Activated gamma-delta T cell (primary cell): ENCODE measurements at places on chromosomes 5 and 9.

DNA sequence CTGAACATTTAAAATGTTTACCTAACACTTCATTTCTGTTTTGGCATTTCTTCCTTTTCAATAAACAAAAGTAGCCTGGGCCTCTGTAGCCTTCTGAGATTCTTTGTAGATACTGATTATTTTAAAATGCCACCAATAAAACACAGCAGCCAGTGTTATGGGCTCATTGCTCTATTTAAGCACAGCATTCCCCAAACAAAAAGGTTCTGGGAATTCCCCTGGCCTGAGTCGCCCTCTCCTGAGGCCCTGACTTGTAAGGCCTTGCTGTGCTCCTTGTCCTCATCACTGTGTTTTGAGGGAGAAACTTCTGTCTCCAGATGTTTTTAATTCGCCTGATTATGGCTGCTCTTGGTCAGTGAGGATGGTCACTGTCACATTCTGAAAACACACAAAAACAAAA, 33.0 kb upstream of the CTXN3 start:
- DNase-seq, result no peak

DNA sequence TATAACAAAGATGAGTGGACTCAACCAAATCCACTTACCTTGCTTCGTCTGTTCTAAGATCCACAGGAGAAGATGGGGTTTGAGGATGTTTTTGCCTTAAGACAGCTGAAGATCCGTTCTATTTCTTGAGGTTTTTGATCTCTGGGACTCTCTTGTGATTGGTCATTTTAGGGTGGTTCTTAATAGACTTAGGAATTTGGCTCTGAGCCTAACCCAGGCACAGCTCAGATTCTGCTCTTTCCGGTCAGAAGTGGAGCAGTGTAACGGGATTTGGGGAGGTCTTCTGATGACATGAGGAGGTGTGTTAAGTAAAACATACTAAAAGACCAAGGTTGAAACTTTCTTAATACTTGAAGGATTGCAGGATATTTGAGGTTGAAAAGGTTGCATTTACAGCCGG, 166.9 kb downstream of the DMRT2 start:
- no peak for DNase-seq

- DNase-seq, result no peak
Observed at GRCh38 chr9:36424289-36425055, 24.4 kb upstream of the RNF38 start.

DNA sequence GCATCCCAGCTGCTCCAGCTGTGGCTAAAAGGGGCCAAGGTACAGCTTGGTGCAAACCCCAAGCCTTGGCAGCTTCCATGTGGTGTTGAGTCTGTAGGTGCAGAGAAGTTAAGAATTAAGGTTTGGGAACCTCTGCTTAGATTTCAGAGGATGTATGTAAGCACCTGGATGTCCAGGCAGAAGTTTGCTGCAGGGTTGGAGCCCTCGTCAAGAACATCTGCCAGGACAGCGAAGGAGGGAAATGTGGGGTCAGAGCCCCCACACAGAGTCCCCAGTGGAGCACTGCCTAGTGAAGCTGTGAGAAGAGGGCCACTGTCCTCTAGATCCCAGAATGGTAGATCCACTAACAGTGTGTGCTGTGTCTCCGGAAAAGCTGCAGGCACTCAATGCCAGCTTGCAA, 236.2 kb upstream of the ADRA1B start:
- DNase-seq, result no peak

- no peak for DNase-seq
Observed at GRCh38 chr5:98847054-98847453, 73.6 kb downstream of the RGMB start.

GRCh38 chr5:80623999-80624398, 30.5 kb upstream of the MSH3 start:
- DNase-seq, result no peak

DNA sequence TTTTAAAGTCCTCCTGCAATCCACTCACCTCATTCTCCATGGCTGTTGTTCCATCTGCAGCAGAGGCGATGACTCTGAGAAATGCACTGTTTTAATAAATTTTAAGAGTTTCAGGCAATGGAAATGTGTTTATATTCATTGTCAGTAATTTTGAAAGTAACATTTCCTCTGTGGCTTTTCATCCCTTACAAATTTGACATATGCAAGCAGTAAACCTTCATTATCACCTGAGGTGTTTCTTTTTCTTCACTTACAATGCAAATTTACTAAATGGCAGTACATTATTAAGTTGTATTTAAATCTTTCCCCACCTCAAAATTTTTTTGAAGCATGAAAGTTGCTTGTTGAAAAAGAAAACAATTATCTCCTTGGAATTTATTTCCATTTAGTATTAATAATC, 136.9 kb downstream of the DIRAS2 start:
- DNase-seq, result no peak

GRCh38 chr5:124909734-124910133, 163.3 kb upstream of the ZNF608 start:
- no peak for DNase-seq

DNA sequence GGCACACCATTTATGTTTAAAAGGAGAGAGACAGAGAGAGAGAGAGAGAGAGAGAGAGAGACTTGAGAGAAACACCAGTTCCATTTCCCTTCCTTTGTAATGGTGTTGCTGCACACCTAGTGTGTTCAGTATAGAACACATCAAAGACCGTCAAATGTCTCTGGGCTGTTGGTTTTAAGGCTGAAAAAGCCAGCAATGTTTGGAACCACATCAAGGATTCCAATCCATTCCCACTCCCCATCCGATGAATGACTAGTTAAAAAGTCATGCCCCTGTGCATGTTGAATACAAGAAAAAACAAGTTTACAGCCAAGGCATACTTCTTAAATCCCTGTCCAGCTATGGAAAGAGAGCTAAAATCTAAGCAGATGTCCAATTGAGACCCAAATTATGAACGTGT, 83.0 kb upstream of the IFNE start:
- no peak for DNase-seq

DNA sequence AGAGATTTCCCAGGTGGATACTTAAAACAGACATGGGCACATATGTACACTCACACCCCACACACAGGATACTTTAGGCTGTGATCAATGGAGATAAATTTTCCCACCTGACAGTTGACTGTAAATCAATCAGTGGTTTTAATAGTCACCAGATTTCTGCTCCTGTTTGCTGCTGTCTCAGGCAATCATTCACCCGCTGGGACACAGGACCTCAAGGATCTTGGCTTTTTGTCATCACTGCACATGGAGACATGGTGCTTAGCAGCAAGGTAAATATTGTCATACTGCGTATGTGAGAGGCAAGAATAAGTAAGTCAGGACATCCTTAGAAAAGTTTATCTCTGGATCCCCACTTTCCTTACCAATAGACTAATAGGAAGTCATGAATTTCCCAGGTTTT, 60.8 kb upstream of the KLF9 start:
- no peak for DNase-seq

DNA sequence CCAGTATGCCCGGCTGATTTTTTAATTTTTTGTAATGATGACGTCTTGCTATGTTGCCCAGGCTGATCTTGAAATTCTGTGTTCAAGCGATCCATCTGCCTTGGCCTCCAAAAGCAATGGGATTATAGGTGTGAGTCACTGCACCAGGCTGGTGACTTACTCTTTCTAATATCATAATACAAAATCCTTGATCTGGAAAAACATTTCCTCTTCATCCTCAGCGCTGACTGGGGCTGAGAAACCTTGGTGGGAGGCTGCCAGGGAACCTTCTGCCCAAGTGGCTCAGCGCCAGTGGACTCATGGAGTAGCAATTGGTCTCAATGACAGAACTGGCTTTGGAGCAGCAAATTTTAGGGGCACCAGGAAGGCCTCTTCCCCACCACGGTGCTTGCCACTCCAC, 17.5 kb upstream of the SEMA4D start:
- DNase-seq, result no peak

DNA sequence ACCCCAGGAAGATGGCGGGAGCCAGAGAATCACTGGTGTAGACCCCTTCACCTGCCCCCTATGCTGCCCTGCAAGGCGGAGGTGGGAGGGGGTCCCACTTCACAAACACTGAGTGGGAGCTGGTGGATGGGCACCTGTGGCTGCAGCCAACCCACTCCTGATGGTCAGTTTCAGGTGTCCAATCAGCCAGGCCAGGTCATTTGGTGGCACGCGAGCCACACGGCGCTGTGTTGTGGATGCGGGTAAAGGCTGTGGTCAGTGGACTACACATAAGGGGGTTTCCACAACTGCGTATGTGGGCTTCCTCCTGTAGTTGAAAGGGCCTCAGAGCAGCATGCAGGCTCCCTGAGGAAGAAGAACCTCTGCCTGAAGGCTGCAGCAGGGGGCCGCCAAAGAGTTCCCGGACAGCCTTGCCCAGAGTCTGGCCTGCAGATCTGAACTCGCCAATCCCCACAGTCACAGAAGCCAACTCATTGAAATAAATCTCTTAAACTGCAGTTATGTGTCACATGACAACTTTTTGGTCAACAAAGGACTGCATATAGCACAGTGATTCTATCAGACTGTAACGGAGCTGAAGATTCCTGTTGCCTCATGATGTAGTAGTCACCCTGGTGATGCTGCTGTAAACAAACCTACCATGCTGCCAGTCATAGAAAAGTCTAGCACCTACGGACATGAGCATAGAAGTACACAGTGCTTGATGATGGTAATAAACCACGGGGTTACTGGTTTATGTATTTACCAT, 284.7 kb upstream of the IRX2 start:
- no peak for DNase-seq

DNA sequence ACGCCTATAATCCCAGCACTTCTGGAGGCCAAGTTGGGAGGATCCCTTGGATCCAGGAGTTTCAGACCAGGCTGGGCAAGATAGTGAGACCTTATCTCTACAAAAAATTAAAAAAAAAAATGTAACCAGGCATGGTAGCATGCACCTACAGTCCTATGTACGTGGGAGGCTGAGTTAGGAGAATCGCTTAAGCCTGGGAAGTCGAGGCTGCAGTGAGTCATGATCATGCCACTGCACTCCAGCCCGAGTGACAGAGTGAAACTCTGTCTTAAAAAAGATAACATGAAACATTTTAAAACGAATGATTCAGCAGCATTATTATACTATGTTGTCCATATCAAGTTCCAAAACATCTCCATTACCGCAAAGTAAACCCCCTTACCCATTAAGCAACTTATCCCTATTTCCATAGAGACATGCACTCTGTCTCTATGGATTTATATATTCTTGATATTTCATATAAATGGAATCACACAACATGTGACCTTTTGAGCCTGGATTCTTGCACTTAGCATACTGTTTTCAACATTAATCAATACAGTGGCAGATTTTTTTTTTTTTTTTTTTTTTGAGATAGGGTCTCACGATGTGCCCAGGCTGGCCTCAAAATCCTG, 56.9 kb upstream of the MTMR12 start:
- DNase-seq, result no peak

- DNase-seq, result no peak
Observed at GRCh38 chr9:15944341-15944740, 391.5 kb downstream of the CCDC171 start.

GRCh38 chr5:86175224-86175623, 442.5 kb upstream of the COX7C start:
- DNase-seq, result no peak

- no peak for DNase-seq
Observed at GRCh38 chr9:135689011-135689410, 10.3 kb downstream of the SOHLH1 start.

DNA sequence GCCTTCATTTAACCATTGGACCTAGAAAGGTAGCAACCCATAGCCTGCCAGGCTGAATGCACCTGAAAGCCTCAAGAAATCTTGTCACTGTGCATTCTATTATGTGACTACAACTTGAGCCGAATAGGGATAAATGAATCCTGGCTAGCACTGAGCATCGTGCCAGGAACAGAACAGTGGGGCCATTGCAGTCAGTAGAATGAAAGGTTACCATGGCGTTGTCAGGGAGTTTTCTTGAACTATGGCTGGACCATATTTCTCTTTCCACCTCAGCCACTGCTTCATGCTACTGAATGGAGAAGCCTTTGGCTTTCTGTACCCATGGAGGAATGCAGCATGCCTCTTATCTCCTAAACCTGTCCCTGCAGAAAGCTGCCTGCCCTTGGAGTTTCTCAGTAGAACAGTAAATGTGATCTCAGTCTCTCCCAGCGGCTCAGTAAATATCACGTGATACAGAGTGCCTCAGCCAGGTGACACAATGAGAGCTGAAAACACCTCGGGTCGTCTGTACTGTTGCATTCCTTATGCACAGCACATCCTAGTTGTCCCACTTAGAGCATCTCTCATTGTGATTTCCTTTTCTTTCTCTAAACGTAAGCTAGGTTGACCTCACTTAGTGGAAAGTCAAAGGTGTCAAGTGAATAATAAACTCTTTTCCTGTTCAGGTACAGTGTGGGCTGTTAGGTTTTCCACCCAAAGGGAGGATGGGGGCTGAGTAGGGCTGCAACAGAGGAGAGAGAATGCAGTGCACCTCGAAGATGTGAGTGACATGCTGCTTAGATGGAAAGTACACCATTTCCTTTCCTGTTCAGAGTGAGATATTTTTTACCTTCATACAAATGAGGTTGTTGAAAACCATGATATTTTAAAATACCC, 115.3 kb downstream of the MACIR start:
- no peak for DNase-seq

DNA sequence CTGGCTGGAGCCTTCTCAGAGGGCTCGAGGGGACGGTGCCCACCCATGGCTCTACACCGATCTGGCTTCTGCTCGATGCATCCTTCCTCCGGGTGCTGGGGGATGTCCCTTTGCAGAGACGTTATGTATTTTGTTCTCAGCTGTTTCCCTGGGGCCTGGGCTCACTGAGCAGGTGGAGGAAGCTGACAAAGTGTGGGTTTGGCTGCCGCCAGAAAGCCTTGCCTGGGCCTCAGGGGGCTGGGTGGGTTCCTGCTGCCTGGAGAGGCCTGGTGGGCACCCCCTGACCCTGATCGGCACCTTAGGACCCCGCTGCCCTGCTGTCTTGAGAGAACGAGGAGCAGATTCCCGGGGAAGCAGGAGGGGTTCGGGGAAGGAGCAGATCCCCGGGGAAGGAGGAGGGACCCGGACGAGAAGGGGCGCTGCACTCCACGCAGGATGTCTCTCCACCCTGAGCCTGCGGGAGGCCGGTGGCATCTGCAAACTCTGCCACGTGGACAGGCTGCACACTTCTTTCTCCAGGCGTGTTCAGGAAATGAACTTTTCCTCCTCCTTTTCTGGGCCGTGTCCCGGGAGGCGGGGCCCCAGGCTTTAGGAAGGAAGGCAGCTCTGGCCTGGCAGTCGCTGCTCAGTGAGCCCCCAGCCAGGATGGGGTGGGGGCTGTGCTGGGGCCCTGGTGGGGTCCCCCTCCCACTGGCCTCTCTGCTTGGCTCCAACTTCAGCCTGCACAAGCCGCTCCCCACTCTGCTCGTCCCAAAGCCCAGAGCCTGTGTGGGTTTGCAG, 148.9 kb downstream of the RXRA start:
- DNase-seq, result no peak

DNA sequence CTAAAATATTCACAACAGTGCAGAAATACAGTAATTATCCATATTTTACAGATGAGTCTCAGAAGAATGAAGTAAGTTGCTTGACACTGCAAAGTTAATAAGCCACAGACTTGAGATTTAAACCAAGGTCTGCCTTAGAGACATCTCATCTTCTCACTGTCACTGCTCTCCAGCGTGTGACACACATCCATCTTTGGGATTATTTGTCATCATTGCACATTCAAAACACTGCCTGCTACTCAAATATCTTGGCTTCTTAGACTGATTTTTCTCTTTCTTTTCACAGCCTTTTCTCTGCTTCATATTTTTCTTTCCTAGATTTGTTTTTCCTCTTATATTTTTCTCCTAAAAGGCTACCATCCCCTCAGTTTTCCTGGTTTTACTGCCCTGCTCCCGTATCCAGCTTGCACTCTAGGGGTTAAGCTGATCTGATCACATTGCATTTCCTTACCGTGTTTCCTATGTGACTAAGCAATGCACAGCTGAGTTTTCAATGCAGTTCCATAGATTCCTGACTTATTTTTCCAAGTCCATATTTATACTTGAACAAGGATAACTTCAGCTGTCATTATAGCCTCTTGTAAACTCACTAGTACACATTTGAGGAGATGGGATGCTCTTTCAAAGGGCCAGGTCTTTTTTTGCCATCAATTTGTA, 353.0 kb downstream of the PLK2 start:
- no peak for DNase-seq
